ENCODE measurements at places on chromosomes 4 and X.

GRCh38 chr4:154335588-154335987 is 156.0 kb downstream of the DCHS2 start:
- no peak for DNase-seq

GRCh38 chrX:20789103-20789502 is 522.4 kb upstream of the RPS6KA3 start:
- DNase-seq, result no peak

GRCh38 chr4:124710911-124711310 is 1.6 kb downstream of the ANKRD50 start:
- no peak for DNase-seq

DNA sequence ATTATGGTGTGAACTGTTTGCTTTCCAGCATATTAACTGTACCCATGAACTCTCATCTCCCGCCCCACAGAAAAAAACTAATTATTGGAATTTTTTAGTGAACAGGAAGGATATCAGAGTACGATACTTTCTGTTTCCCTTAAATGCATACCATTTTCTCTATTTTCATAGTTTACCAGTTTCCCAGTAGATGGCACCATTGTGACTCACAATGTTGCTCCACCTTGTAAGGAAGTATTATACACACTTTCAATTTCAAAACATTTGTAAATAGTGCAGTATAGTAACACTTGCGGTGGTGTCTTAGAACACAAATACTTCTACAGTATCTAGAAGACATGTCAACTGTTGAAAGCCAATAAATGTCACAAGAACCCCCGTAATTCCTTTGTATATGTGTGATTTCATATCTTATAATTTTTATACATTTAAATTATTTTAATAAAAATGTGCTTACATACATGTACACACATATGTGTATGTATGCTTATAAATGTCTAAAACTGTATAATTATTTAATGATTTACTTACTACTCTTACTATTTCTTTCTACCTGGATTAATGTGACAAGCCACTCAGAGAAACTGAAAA is 167.3 kb downstream of the SLIT2 start:
- peak; percentile 43 for DNase-seq

DNA sequence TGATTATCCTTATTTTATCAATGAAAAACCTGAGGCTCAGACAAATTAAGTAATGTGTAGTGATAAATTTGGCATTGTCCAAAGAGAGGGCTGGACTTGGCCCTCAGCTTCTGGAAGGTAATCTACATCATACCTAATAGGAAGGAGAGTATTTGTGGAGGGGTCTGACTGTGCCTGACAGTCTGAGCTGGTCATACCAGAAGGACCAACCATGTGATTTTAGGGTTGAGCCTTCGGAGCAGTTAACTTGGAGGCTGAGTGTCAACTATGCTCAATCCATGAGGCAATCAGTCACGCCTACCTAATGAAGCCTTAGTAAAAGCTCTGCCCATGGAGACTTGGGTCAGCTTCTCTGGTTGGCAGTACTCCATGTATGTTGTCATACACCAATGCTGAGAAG is 136.4 kb downstream of the CPE start:
- DNase-seq, result no peak

- peak; percentile 78 for DNase-seq
Measured at GRCh38 chr4:107037199-107037584, 1.1 kb upstream of the DKK2 start.
